ENCODE measurements at places on chromosomes 2 and 18.

DNA sequence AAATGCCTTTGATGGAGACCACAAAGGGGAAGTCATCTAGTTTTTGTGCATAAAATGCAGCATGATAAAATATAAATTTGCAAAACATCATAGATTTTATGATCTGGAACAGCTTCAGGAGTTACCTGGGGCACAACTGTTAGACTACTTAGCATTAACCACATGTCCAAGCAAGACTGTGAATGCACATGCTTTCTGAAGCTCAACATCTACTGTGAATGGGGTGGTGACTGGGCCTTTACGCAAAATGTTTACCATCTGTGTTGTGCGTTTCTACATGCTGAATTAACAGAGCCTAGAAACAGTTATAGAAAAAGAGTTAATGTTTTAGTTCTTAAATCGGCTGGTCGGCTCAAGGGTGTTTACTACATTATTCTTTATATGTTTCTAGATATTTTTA lies 45.5 kb downstream of the KCTD1 start:
- no peak for DNase-seq

DNA sequence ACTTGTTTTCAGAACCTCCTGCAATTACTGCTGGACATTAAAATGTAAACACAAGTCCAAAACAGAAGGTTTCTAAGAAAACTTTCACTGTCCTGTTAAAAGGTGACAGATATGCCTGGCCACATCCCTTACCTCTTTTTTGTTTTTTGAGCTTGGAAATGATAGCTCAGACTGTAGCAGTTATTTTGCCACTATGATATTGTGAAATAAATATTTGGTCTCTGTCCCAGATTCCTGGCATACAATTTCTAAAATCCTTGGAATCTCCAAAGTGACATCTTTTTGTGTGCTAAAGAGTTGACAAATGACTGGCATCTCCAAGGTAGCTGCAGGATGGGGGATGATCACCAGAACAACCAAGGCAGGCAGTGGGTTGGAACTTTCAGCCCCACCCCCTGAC lies 16.8 kb downstream of the TPGS2 start:
- DNase-seq: no peak

DNA sequence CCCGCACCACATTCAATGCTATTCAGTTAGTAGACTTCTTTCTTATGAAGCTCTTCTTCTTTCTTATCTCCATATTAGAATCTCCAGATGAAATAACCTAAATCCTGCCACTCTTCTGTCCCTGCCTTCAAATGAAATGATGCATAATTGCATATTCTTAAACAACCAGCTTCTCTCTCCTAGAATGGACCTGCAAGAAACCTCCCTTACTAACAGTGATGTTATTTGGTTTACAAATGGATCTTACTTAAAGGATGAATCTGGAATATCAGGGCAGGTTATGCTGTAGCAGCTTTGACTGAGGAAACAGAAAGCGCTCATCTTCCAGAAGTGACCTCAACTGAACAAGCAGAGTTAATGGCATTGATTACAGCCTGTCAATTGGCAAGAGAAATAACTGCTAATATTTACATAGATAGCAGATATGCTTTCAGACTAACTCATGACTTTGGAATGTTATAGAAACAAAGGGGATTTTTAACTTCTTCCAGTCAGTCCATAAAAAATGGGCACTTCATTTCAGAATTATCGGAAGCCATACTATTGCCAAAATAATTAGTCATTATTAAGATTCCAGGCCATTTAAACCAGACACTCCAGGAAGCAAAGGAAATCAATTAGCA lies 755.7 kb upstream of the HS6ST1 start:
- DNase-seq: no peak

DNA sequence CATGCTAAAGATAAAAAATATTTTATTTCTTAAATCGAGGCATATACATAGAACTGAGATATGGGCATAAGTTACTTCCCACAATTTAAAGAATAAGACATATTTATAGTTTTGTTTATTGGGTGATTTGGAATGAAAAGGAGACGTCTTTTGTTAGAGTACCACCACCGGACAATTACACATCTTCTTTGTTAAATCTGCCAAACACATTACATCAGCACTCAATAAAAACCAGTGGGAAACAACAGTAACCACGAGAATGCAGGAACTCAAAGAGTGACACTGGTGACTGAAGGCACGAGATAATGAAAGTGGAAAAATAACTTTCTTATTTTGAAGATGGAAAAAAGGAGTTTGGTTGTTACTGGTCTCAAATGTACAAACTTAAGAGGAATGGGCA lies 92.6 kb upstream of the TFCP2L1 start:
- no peak for DNase-seq

- DNase-seq: no peak
Observed at GRCh38 chr2:239399921-239400595, 762 bp downstream of the HDAC4 start.

DNA sequence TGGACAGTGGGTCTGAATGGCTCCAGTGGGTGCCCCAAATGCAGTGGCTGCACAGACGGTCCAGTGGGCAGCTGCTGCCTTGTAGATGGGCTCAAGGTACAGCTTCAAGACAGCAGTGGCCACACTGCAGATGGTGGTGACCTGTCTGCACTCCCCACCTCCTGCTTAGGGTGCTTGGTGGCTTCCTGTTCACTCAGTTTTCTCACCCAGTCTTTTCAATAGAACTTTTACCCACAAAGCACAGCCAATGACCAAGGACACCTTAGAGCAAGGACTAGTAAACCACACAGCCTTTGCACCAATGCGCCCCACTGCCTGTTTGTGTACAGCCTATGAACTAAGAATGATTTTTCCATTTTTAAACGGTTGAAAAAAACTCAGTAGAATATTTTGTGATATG lies 34.9 kb downstream of the MEX3C start:
- DNase-seq: no peak

- no peak for DNase-seq
Observed at GRCh38 chr2:168356477-168356835, 99.6 kb upstream of the CERS6 start.

GRCh38 chr2:19029655-19030054 lies 328.8 kb downstream of the OSR1 start:
- no peak for DNase-seq

- no peak for DNase-seq
Observed at GRCh38 chr2:122239440-122239839, 484.0 kb downstream of the TSN start.

DNA sequence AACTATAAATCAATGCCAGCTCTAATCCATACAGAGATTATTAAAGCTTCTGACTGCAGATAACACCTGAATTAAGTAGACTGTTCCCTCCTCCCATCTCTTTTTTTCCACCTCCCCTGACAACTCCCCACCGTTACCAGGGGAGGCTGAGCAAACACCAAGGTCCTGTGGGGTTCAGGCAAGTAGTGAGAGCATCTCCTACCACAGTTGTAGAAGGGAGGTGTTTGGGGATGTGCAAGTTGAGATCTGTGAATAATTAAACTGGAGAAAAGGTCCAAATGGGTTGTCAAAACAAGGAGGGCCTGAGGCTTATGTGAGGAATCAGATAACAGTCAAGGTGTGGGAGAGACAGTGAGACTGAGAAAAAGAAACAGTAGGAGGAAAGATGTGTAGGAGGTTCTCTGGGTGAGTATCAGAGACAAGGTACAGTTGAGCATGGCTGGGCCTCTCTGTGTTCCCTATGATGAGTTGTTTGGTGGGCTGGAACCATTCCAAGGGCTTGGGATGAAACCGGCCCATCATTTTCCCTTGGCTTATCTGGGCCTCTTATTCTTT lies 194.6 kb downstream of the CYRIA start:
- no peak for DNase-seq

GRCh38 chr2:39781697-39782096 lies 2.6 kb upstream of the THUMPD2 start:
- no peak for DNase-seq

- DNase-seq: no peak
Observed at GRCh38 chr18:10023853-10024570, 110.2 kb downstream of the VAPA start.

- DNase-seq: no peak
Observed at GRCh38 chr2:11676640-11677039, 6.6 kb upstream of the NTSR2 start.

- DNase-seq: no peak
Observed at GRCh38 chr18:25449046-25449445, 97.1 kb upstream of the ZNF521 start.

DNA sequence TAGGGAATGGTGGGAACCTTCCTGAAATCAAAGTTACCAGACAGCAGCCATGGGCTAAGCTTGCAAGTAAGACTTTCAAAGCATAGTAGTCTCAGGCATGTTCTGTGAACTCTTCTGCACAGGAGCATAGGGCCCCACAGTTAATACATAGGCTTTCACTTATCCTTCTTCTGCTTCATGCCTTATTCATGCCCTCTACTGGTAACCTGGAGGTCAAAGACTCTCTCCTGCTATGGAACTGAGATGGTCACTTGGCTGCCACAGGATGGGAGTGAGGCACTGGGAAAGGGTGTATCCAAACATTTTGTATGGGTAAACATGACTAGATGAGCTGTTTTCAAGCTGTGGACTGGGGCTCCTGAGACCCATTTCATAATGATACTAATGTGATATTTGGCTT lies 49.1 kb upstream of the ZNF638 start:
- no peak for DNase-seq

DNA sequence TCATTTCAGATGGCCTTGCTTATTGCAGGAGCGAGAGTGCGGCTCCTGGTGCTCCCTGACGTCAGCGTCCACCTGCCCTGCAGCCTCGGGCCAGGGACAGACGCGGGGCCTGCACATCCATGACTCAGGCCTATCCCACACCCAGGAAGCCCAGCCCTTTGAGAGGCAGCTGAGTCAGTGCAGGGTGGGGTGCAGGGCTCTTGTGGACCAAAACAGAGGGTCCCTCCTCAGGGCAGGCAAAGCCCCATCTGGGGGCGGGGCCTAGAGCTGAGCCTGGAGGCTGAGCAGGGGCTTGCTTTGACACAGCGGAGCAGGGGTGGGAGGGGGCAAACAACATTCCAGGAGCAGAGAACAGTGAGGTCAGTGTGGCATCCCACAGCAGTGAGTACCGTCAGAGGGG lies 7.7 kb upstream of the ARHGEF4 start:
- no peak for DNase-seq

GRCh38 chr2:9638532-9638931 lies 7.7 kb upstream of the YWHAQ start:
- no peak for DNase-seq

GRCh38 chr2:218405746-218406208 lies 6.1 kb downstream of the CTDSP1 start:
- DNase-seq: no peak

GRCh38 chr18:23972453-23972852 lies 42.1 kb upstream of the TTC39C start:
- DNase-seq: no peak

DNA sequence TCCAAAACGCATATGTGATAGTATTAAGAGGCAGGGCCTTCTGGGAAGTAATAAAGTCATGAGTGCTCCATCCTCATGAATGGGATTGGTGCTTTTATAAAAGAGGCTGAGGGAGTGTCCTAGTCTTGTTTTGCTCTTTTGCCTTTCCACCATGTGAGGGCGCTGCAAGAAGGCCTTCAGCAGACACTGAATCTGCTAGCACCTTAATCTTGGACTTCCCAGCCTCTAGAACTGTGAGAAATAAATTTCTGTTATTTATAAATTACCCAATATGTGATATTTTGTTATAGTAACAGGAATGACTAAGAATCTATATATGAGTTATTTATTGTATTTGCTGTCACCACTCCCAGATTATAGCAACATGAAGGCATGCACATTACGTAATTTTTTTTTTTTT lies 63.5 kb downstream of the PLA2R1 start:
- DNase-seq: no peak

DNA sequence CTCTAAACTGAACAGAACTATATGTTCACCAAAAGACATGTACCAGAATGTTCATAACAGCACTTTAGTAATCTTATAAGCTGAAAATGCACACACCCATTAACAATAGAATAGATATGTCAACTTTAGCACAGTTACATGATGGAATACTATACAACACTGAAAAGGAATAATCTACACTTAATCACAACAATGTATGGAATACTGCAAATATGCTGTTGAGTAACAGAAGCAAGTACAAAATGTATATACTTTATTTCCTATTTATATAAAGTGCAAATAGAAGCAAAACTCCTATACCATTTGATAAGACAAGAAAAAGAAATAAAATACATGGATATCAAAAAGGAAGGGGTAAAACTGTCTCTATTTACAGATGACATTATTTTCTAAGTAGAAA lies 352.8 kb downstream of the NCKAP5 start:
- DNase-seq: no peak

DNA sequence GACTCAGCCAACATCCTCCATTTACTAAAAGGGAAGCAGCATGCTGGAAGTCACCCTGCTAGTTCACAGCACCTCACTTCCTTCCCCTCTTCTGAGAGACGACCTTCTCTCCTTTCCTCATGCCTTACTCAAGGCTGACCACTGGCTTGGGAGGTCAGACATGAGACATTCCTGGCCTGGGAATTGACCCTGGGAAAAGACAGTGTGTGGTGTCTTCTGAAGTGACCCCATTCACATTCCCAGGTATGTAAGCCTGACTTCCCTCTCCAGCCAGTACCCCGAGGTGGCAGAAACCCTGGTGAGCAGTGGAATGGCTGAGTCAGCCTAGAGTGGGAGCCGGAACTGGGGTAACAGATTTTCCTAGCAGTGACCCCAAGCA lies 92.4 kb downstream of the PLB1 start:
- DNase-seq: no peak

DNA sequence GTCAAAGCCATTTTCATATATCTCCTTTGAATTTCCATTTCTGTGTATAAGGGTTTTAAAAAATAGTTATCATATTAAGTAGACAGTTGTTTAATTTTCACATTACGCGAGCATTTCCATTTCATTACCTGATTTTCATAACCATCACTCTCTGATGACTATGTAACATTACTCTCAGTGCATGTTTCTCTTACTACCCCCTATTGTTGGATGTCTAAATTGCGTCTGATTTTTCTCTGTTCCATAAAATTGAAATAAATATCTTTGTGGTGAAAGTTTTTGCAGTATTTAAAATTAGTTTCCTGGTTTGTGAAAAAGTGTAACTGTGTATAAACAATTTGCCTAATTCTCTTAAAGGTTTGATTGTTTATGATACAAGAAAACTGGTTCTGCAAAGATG lies 123.8 kb downstream of the MYO1B start:
- DNase-seq: no peak

DNA sequence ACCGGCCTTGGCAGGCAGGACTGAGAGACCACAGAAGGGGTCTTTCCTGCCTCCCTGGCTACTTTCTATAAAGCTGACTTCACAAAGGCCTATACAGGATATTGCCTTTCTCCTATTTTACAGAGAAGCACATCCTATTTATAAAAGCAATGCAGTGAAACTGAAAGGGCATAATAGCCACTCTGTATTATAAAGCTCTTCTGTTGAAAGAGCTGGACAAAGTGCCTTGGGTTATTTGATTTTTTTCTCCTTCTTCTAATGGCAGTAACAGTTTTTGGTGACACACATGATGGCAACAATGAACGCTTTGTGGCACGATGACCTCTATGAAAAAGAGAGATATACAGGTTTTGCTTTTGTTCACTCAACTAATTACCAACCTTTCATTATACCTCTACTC lies 281.1 kb downstream of the ZNF516 start:
- no peak for DNase-seq

- DNase-seq: no peak
Observed at GRCh38 chr18:31450409-31450808, 2.9 kb downstream of the DSG3 start.

- no peak for DNase-seq
Observed at GRCh38 chr2:19048593-19049266, 309.7 kb downstream of the OSR1 start.

Measured in stimulated activated CD8-positive, alpha-beta memory T cell treated with anti-CD3 and anti-CD28 coated beads, Interleukin-15, amount 100 ng/mL, for 24 hours (primary cell).